Activated CD4-positive, alpha-beta T cell treated with anti-CD3 and anti-CD28 coated beads for 4 hours (primary cell): ENCODE measurements at places on chromosomes 3 and 15.

GRCh38 chr3:196968233-196969133 lies at the start of gene PIGZ:
TSS of gene PIGZ (minus strand) at chr3:196968833. CDS start at chr3:196952031, 16,802 bp downstream.
- DNase-seq, result peak; percentile 11

GRCh38 chr3:49273825-49274532 lies 3.1 kb downstream of the C3orf62 start:
- no peak for DNase-seq

GRCh38 chr15:63974021-63974420 lies 72.3 kb downstream of the DAPK2 start:
- no peak for DNase-seq

GRCh38 chr3:66609660-66610561 lies 109.1 kb upstream of the LRIG1 start:
- DNase-seq, result no peak

DNA sequence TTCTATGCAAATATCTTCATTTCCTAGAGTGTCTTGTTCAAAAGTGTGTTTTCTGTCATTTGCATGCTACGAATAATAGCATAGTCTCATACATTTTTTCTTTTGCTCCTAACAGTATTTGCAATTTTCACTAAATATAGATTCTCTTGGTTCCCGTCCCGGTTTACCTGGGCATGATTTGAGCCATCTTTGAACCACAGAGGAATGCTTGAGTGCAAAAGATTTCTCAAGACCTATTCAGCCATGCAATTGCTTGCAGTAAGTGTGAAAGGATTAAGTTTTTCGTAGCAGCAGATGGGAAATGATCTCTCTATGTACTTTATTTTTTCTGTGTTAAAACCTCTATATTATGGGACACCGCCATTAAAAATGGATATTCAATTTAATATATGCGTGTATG lies 733.0 kb downstream of the ZPLD1 start:
- no peak for DNase-seq

GRCh38 chr15:70348226-70348543 lies 250.5 kb upstream of the TLE3 start:
- no peak for DNase-seq

GRCh38 chr15:57438166-57438565 lies 61.9 kb downstream of the CGNL1 start:
- no peak for DNase-seq

- no peak for DNase-seq
These were observed 639.4 kb upstream of the TBL1XR1 start for GRCh38 chr3:177836671-177837070.

DNA sequence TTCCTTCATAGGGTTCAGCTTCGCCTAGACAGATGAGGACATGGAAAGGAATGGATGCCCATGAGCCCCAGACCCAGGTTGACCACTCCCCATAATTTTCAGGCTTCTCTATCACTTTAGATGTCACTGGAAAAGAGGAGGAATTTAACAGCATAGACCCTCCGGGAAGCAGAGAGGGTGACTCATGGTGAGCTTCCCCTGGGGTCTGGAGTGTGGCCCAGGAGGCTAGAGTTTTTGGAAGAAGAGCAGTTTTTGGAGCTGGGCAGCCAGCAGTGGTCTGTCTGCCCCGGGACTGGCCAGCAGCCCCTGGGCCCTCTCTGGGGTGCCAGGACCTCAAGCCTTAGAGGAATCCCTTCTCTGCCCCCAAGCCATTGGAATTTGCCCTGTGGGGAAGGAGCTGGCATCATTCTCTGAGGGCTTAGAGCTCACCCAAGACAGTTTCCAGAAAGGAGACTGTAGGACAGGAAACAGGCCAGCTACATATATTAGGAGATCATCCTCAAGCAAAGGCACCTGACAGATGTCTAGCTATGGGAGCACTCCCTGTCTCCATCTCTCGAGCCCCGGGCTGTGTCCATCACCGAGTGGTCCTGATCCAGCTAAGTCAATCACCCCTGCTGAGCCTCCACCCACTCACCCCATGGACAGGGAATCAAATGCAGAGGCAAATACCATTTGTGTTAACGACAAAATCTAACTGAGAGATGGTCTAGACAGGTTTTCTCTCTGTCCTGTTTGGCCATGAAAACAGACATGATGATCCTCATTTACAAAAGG lies 67.3 kb downstream of the MEGF11 start:
- no peak for DNase-seq

DNA sequence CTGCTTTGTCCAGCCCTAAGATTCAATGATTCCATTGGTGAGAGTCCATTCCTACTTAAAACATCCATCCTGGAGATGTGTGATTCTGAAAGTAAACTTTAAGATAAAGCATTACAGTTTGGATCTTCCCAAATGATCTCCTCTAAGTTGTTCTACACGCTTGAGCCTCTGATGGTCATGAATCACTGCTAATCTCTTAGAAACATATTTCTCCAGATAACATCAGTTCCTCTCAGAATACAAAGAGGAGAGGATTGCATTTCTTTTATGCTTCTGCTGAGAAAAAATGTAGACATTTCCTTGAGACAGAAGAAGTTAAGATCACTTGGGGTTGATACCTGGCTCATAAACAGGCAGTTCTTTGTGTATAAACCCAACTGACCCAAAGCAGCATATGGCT lies 281.2 kb upstream of the DPH6 start:
- DNase-seq, result no peak

- DNase-seq, result no peak
These were observed 297.5 kb upstream of the STT3B start for GRCh38 chr3:31235062-31235700.

GRCh38 chr3:146337991-146338390 lies 87.1 kb upstream of the PLSCR4 start:
- no peak for DNase-seq

GRCh38 chr3:157493627-157494550 lies 9.3 kb downstream of the VEPH1 start:
- no peak for DNase-seq

DNA sequence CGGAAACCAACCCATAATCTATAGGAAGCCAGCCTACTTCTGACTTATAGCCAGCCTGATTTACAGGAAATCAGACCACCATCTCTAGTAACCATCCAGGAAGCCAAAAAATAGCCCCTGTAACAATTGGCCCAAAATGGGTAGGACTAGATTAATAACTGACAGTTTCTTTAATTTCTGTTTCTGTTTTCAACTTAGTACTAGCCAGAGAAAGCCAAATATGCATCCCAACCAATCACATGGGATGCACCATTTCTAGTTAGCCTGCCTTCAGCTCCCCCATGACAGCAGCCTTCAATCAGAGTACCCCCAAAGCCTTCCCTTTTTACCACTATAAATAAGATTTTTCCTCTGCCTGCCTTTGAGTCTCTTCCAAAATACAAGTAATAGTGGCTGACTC lies 239.1 kb upstream of the GADL1 start:
- no peak for DNase-seq

DNA sequence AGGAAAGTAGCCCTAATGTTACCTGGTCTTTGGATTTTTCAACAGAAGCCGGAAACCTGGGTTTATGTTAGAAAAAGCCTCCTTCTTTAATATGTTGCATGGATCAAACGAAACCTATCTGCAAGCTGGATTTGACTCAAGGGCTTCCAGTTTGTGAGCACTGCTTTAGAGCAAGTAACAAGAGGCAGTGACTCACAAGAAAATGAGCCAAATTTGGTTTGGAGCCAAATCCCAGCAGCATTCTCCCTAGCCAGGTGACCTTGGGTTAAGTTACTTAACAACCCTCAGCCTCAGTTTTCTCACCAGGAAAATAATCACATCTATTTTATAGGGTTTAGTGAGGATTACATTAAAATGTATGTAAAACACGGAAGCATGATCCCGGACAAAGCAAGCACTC lies 215.2 kb upstream of the PRICKLE2 start:
- no peak for DNase-seq

GRCh38 chr15:26049900-26050657 lies 187.0 kb upstream of the ATP10A start:
- no peak for DNase-seq

DNA sequence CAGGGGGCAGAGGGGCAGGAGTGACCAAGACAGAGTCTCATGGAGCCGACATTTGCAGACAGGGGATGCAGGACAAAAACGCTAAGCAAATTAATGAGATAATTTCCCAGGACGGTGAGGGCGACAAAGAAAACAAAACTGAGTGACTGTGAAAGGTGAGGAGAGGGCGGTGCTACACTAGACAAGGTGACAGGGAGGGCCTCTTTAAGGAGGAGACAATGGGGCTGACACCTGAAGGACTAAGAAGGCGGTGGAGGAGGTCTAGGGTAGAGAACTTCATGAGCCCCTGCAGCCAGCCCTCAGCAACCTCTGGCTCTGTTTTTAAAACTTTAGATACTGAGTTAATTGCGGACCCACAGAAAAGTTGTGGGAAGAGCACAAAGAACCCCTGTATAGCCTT lies 41.6 kb downstream of the IQSEC1 start:
- no peak for DNase-seq

- no peak for DNase-seq
These were observed 49.8 kb upstream of the TEX264 start for GRCh38 chr3:51621091-51621892.

GRCh38 chr3:123789760-123790159 lies 94.4 kb downstream of the MYLK start:
- no peak for DNase-seq

- no peak for DNase-seq
These were observed 4.5 kb upstream of the GJD2 start for GRCh38 chr15:34759347-34759746.

DNA sequence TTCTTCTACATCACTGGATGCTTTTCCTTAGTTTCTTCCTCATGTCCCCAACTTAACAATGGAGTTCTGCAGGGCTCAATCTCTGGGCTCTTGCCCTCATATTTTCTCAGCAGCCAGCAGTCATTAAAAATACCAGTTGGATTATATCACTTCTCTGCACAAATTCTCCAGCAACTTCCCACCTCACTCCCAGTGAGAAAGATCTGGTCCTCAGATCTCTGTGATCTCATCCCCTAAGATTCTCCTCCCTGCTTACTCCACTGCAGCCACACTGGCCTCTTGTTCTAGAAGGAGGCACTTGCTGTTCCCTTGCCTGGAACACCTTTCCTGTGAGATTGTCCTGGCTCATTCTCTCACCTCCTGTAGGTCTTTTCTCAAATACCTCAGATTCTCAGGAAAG lies 6.1 kb downstream of the ERICH6 start:
- DNase-seq, result no peak

DNA sequence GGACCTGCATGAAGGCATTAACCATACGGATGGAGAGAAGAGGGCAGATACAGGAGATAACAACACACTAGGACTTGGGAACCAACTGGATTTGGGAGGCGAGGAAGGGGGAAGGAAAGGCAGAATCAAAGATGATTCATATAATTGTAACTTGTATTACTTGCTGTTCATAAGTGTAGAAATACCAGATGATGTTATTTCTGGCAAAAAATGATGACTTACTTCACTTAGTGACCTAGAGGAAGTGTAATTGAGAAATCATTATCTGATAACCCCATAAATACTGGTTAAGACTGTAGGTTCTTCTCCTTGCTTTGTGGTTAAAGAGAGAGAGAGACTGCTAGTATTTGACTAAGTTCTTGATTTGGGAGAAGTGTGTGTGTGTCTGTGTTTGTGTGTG lies 50.5 kb upstream of the GK5 start:
- DNase-seq, result no peak

DNA sequence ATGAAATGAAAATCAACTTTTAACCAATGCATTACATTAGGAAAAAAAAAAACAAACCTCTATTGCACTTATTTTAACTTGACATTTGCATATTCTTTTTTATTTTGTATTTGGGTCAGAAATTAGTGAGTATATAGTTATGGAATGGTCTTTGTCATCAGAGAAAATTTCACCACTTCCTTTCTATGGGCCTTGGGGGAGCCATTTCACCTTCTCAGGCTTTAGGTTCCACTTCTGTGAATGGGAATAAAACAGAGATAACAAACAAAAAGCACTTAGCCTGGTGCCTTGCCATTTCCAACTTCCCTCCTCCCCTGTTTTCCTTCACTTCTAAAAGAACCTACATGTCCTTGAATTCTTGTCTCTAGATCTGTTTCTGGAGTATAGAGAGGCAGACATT lies 168.0 kb upstream of the STT3B start:
- no peak for DNase-seq

DNA sequence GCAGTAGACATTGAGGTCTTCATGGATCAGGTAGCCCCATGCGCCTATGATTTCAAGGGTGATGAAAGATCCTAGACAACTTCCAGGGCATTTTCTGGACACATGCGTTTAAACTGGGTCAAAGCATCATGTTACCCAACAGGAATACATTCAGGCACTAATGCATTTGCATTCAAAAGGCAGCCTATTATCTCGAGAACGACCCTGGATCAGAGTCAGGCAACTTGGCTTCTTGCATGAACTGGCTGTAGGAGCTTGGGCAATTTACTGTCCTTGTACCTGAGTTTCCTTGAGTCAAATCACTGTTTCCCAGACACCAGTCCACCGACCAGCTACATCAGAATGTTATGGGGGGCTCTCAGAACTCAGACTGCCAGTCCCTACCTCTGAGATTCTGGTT lies 51.5 kb upstream of the CHST2 start:
- DNase-seq, result no peak

DNA sequence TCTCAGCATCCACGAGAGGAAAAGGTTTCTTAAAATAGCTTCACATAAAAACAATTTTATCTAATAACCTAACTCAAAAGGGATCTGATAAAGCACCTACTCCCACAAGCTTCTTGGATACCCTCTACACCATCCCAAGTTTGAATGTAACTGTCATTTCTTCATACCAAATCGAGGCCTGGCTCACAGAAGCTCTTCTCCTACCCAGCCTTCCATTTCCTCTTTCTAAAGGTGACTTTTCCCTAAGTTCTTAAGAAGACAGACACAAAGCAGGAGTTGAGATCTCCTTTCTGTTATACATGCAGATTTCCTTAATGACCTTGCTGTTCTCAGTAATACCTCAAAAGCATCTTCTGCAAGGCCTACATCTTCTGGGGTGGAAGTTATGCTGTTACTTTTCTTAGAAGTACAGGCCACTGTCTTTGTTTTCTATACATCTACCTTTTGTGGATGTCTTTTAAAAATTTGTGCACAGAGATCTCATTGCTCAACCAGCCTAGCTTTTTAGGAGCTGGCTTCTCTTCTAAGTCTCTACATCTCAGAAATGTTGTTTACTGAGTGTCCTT lies 3.4 kb upstream of the LRRIQ4 start:
- no peak for DNase-seq

- no peak for DNase-seq
These were observed 8.4 kb upstream of the CHRNA3 start for GRCh38 chr15:78629031-78629715.

DNA sequence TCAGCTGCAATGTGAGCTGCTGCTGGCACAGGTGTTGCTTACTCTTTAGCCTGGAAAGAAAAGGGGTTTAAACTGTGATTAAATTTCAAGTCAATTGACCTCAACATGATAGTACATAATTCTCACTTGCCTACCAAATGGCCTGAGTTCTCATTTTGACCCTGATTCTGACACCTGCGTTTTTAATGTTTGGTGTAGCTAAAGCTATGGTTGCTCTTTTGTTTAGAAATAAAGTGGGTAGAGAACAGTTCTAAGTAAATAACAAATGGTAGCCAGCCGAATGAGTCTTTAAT lies 100.8 kb upstream of the SOX2 start:
- DNase-seq, result no peak

DNA sequence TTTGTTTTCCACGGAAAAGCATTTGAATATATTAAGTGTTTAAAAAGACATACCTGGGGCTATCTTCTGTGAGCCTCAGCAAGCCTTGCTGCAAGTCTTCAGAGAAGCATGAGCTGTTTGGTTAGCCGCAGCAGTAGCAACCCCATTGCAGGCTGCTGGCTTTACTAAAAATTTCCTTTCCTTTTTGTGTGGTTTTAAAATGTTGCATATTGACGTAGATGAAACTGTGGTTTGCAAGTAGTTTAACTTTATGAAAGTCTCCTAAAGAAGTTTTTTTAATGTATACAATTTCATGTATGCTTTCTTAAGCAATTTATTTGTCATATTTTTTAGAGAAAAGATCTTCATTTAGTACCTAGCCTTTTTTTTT lies at the start of gene GPR171:
Gene GPR171 (minus strand): TSS at position 166 of the 370 bp plus-strand sequence. CDS start 3,830 bp downstream, outside the sequence.
- DNase-seq, result peak; percentile 68
